ENCODE measurements at places on chromosomes 1 and 21. TPM values are rescaled to one million over a fixed set of nuclear protein-coding genes. Genes with fewer than 3 reads are reported as not detected.
A peak's percentile ranks its signal among the peaks of the same experiment; 100 is the strongest.

The SELENBP1 gene
- 29.8 TPM for total RNA-seq

The CHIA gene
- total RNA-seq, result not detected

The ILDR2 gene
- under 0.01 TPM for total RNA-seq

The CELA2B gene
- total RNA-seq, result not detected

The OR6N2 gene
- total RNA-seq, result not detected

The IARS2 gene
- total RNA-seq, result 162 TPM

The CD244 gene
- not detected for total RNA-seq

The SH3BP5L gene
- total RNA-seq, result 63.5 TPM

DNA sequence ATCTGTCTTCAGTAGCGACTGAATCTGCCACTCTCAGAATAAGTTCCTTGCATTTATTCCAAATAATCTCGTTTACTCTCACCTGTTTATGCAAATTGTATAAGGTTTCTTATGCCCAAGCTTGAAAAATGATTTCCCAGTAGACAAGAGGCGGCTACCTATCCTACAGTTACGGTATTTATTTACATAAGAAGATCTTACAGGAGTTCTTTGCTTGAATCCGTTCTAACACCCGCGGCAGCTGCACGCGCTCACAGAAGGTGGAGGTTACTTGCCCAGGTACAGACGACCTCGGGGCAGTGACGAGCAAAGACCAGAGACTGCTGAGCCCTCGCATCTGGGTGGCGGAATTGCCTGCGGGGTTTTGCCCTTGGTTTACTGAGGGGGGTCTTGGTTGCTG is 79.9 kb downstream of the SKI start:
- no peaks in the 10 kb centered on the region for H3K27me3 ChIP-seq
- H3K4me1 ChIP-seq, result no peaks in the 10 kb centered on the region
- DNase-seq, result no peak
- H3K36me3 ChIP-seq, result peaks cover 36% of the 10 kb centered on the region

DNA sequence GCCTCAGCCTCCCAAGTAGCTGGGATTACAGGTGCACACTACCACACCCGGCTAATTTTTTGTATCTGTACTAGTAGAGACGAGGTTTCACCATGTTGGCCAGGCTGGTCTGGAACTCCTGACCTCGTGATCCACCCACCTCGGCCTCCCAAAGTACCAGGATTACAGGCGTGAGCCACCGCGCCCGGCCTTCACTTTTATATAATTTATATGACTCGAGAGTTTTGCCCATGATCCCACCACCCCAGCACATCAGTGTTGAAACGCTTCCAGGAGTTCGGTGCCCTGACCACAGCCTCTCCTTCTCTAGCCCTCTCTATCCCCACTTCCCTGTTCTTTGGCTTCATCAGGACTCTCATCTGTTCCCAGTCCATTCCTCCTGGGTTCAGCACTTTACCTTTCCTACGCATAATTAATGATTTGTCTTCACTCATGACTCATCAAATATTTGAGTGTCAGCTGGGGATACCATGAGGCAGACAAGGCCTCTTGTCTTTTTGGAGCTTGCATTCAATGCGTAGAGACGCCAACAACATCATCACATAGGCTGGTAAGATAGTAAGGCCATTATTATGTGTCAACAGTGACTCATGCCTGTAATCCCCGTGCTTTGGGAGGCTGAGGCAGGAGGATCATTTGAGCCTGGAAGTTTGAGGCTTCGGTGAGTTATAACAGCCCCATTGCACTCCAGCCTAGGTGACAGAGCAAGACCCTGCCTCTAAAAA is 1.4 kb downstream of the PMF1 start:
- H3K27ac ChIP-seq, result peak overlapping the region; percentile 56
- DNase-seq, result peak; percentile 68
- H3K4me3 ChIP-seq, result peak overlapping the region; percentile 84

DNA sequence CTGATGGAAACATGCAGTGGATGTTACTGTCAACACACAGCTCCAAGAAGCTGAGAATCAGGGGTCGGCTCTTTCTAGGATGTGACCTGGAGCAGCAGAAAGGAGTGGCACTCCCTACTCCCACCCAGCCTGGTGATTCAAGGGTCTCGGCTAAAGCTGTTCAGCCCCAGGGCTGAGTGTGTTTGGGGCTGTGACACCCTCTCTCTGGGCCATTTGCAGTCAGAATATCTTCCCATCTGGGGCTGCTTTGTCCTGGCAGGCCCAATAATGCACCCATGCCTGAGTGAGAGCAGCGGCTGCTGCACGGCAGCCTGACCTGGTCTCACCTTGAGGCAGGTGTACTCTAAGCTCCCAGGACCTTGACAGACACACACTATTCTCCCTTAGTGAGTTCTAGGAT is 52.5 kb upstream of the AJAP1 start:
- peaks cover 53% of the 10 kb centered on the region for H3K27me3 ChIP-seq
- H3K36me3 ChIP-seq, result no peaks in the 10 kb centered on the region
- H3K27ac ChIP-seq, result no peak overlapping the region
- H3K4me3 ChIP-seq, result no peak overlapping the region
- no peaks in the 10 kb centered on the region for H3K4me1 ChIP-seq

- H3K27me3 ChIP-seq, result no peaks in the 10 kb centered on the region
- H3K27ac ChIP-seq, result peak overlapping the region; percentile 26
- no peaks in the 10 kb centered on the region for H3K36me3 ChIP-seq
These were observed 316.8 kb downstream of the SETD4 start for GRCh38 chr21:35743571-35743970.

GRCh38 chr1:214192825-214193643 is 87.9 kb upstream of the SMYD2 start:
- H3K27me3 ChIP-seq, result peaks cover 91% of the 10 kb centered on the region
- H3K36me3 ChIP-seq, result no peaks in the 10 kb centered on the region
- H3K27ac ChIP-seq, result no peak overlapping the region
- no peak for DNase-seq

GRCh38 chr21:29650523-29651022 is 289.2 kb downstream of the GRIK1 start:
- DNase-seq, result no peak
- peaks cover 67% of the 10 kb centered on the region for H3K27me3 ChIP-seq
- H3K27ac ChIP-seq, result no peak overlapping the region

DNA sequence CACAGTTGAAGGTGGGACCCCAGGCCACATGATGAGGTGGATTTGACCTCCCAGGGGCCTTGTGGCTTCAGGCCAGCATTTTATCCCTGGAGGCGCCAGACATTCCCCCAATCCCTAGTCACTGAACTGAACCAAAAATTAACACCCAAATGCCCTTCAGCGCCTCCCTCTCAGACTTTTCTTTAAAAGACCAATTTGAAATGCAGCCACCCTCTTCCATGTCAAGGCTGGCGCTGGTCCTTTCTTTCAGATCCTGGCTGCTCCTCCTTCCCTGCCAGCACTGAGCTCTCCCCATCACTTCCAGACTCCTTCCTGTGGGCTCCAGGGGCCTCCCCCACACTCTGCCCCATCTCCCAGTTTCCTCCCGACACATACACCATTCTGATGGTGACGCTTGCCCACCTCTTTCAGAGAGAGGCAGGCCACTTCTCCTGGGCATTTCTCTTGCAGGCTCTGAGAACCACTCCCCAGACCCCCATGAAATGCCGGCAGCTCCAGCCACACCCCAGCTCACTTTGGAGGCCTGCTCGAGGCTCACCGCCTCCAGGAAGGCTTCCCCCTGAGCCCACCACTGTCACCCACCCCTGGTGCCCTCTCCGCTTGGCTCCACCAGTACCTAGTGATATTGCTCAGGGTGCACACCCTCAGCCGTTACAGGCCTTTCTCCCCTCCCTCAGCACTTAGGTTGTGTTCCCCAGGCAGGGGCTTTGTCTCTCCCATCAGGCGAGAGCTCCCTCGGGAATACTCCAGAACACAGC is 27.0 kb downstream of the NAV1 start:
- no peak for DNase-seq
- H3K27me3 ChIP-seq, result no peaks in the 10 kb centered on the region
- no peaks in the 10 kb centered on the region for H3K36me3 ChIP-seq
- no peaks in the 10 kb centered on the region for H3K4me1 ChIP-seq

DNA sequence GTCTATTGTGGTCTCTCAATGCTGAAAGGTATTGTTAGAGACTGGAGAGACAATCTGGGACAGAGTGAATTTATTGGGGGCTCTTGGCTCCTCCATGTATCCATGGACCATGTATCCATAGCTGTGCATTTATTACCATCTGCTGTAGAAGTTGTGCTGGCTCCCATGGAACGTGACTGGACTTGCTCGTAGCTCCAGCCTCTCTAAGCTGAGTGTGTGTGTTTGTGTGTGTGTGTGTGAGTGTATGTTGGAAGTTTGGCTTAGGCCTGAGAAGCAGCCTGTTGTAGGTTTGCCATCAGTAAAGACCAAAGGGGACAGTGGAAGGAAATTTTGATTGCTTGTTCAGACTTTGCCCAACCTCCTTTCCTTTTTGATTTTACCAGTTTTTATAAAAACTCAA is 105.7 kb upstream of the USP24 start:
- H3K36me3 ChIP-seq, result no peaks in the 10 kb centered on the region
- H3K27me3 ChIP-seq, result no peaks in the 10 kb centered on the region
- no peak for DNase-seq
- no peak overlapping the region for H3K4me3 ChIP-seq
- H3K4me1 ChIP-seq, result peaks cover 21% of the 10 kb centered on the region

- H3K27me3 ChIP-seq, result no peaks in the 10 kb centered on the region
- DNase-seq, result peak; percentile 20
- H3K4me1 ChIP-seq, result peaks cover 37% of the 10 kb centered on the region
- H3K36me3 ChIP-seq, result no peaks in the 10 kb centered on the region
- no peak overlapping the region for H3K4me3 ChIP-seq
These were observed 93.3 kb upstream of the POU3F1 start for GRCh38 chr1:38139738-38140487.

DNA sequence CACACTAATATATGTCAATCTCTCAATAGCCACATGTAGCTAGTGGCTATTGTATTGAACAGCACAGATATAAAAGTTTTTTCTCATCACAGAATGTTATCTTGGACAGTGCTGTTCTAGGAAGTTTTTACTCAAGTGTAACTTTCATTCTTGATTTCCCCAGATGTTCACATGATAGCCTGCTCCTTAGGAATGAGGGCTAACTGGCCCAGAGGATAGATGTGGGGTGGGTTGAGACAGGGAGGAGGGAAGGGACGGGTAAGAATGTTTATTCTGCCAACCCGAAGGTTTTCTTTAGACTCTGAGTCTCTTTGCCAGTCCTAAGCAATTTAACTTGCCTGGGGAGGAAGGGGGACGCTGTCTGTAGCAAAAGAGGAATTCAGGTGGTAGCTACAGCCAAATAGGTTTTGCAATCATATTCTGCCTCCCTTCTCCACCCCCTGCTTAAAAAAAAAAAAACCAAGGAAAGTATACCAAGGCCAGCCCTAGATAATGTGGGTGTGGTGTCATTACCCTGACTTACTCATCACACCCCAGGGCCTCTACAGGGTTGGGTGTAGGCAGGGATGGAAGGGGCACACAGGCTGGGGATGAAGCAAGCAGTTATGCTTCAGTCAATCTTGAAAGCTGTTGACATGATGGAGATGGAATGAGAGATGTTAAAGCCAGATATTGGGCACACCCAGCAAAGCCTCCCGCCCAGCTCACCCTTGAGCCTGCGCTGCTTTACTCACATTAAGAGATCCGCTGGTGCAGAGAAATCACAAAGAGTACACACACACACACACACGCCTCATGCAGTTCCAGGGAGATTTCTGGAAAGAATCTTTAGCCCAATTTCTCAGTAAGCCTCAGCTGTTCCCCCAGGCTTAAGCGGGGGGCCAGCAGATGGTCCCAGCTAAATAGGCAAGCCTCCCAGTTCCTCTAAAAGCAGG is 59.9 kb downstream of the PLXNA2 start:
- H3K4me3 ChIP-seq, result peak overlapping the region; percentile 29
- H3K36me3 ChIP-seq, result no peaks in the 10 kb centered on the region
- DNase-seq, result peak; percentile 99

GRCh38 chr1:22216210-22216883 is 73.5 kb upstream of the WNT4 start:
- no peak overlapping the region for H3K4me3 ChIP-seq
- no peak for DNase-seq
- no peaks in the 10 kb centered on the region for H3K4me1 ChIP-seq
- H3K27ac ChIP-seq, result no peak overlapping the region
- H3K36me3 ChIP-seq, result no peaks in the 10 kb centered on the region

DNA sequence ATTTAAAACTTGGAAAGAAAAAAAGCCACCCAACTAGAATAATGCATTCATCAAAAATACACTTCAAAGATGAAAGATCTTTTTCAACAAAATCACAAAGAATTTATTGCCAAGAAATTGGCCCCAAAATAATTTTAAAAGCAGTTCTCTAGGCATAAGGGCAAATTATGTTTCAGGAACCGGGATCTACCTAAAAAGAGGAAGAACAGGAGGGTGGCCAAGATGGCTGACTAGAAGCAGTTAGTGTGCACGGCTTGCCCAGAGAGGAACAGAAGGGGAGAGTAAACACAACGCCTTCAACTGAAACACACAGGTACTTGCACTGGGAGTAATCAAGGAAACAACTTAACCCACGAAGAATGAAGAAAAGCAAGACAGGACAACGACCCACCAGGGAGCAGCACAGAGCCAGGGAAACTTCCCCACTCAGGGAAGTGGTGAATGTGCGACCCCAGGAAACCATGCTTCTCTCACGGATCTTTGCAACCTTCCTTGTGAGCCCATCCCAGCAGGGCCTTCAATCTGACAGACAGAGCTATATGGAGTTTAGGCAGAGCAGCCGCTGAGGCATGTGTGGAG is 46.1 kb downstream of the ACKR1 start:
- H3K36me3 ChIP-seq, result no peaks in the 10 kb centered on the region
- H3K4me3 ChIP-seq, result no peak overlapping the region
- H3K27ac ChIP-seq, result no peak overlapping the region
- peaks cover 15% of the 10 kb centered on the region for H3K27me3 ChIP-seq
- no peaks in the 10 kb centered on the region for H3K4me1 ChIP-seq
